ENCODE measurements at places on chromosomes 5 and 9. TPM values are rescaled to one million over a fixed set of nuclear protein-coding genes. Genes with fewer than 3 reads are reported as not detected.
A peak's percentile ranks its signal among the peaks of the same experiment; 100 is the strongest.

SOX30 gene
- total RNA-seq, result not detected

TMOD1 gene
- 7.1 TPM for total RNA-seq

DNA sequence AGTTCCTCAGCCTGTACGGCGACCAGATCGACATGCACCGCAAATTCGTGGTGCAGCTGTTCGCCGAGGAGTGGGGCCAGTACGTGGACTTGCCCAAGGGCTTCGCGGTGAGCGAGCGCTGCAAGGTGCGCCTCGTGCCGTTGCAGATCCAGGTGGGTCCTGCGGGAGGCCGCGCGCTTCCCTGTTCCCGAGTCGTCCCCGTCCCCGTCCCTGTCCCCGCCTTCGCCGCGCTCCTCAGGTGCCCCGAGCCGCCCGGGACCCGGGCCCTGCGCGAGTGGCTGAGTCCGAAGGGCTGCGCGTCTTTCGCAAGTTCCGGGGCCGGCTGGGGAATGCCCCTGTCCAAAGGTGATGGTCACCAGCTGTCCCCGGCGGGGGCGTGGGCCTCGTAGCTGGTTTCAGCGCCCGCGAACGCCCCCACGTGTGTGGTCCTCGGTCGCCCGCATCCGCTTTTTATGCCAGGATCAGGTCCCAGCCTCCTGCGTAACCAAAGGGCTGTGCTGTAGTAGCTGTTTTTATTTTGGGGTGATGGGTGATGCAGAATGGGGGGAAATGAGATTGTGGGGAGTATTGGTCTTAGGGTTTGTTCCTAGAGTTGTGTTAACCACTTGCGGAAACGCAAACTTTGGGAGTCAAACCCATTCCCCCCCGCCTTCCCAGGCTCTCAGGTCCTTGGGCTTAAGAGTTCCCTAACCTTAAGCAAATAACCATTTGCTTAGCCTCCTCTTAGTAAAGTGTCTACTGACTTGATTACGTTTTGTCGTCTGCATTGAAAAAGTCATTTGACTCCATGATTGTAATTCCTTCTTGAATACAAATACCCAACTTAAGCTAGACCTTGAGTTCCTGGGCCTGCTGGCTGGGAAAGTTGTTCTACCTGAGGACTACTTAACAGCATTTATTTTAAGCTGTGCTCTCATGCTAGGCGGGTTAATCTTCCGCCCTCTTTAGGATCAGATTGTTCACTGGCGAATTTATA lies 663 bp downstream of the ISOC1 start:
- DNase-seq, result peak; percentile 54

DNA sequence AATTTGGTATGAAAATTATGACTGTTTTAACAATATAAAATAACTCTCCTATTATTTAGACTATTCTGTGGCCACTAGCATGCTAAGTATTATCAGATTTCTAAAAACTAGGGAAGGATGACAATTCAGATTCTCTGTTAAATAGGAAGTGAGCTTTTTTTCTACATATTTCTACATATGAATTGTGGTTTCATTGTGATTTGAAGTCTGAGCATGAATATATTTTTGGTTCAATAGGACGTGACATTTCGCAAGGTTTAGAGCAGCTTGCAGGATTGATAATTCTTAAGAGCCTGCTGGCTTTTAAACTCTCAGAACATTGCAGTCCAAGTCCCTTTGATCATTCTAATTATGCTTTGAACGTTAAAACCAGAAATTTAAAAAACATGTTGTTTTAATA lies 82.9 kb downstream of the ADGRV1 start:
- no peak for DNase-seq

GRCh38 chr5:14286574-14287421 lies 143.7 kb downstream of the TRIO start:
- no peak for DNase-seq
